Stimulated activated CD4-positive, alpha-beta T cell treated with anti-CD3 and anti-CD28 coated beads, Interleukin-12 subunit alpha, Interleukin-12 subunit beta, amount 100 ng/mL, for 4 hours (primary cell): ENCODE measurements at places on chromosomes 7 and 10.

- no peak for DNase-seq
Observed at GRCh38 chr10:66176772-66177171, 749.1 kb upstream of the LRRTM3 start.

- no peak for DNase-seq
Observed at GRCh38 chr7:55065079-55065478, 46.3 kb downstream of the EGFR start.

- no peak for DNase-seq
Observed at GRCh38 chr10:100836891-100837290, 75.9 kb upstream of the SLF2 start.

DNA sequence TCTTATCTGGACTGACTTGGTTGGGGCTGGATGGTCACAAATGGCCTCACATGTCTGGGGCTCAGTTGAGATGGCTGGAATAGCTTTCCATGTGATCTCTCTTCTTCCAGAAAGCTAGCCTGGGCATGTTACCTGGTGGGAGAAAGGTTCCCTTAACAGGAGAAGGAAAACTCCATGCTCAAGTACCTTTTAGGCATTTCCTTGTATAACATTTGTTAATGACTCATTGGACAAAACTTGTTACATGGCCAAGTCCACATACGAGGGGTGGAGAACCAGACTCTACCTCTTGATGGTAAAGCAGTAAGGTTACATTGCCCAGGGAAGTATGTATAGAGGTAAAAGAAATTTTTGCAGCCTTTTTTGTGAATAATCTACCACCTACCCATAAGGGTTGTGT is 826.4 kb downstream of the LRMDA start:
- no peak for DNase-seq

DNA sequence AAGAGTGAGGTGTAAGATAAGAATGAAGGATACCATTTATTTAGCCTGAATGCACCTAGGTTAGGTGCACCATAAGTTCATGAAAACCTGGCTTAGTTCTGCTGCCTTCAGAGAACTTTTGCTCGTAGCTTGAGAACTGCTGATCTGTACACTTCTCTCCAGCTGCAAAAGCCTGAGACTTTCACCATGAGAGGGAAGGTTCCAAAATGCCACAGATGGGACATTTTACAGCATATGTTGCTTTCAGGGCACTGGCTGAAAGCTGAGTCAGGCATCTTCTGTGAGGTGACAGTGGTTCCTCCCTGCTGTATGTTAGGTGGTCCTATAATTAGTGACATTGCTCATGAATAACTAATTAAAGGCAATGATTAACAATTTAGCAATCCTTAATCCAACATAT is 298.3 kb downstream of the GALNT17 start:
- DNase-seq = no peak

DNA sequence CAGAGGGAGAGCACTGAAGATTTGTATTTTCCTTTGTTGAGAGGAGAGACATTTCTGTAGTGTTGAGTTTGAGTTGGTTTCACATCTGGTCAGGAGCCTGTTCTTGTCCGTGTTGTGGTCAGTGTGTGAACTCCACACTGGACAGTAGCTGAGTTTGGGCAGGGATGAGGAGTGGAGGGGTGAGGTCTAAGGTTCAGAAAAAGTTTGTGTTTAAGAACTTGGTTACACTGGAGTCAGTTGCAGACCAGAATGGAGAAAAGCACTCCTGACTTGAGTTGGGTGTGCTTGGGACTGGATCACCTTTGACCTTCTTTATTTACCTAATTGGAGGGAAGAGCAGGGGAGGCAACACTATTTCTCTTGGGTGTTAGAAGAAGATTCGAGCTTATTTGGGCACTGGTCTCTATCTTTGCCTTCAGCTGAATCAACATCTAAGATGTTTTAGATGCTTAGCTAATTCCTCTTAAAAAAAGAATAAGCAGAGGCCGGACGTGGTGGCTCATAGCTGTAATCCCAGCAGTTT is 8.9 kb downstream of the LRMDA start:
- DNase-seq = no peak

- DNase-seq = no peak
Observed at GRCh38 chr7:25725451-25725850, 426.5 kb upstream of the NFE2L3 start.

GRCh38 chr7:22255834-22256233 is 101.1 kb downstream of the RAPGEF5 start:
- no peak for DNase-seq

- no peak for DNase-seq
Observed at GRCh38 chr7:5519515-5519928, 95.9 kb upstream of the TNRC18 start.

DNA sequence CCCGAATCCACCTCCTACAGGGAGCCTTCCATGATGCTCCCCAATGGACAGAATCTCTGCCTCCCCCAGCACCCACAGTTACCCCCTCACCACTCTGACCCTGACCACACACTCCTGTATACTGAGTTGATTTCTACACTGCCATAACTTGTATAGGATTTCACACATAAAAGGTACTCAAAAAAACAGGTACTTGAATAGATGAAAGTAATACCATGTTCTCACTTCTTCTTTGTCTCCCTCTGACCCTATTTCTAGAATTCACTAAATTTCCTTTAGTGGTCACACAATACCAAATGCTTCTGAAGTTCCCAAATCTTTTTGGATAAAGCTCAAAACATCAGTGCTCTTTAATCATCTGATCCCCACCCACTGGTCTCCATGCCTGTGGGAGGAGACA is 45.4 kb downstream of the HSPA12A start:
- no peak for DNase-seq

- DNase-seq = no peak
Observed at GRCh38 chr7:29884399-29885272, 78.3 kb downstream of the WIPF3 start.

DNA sequence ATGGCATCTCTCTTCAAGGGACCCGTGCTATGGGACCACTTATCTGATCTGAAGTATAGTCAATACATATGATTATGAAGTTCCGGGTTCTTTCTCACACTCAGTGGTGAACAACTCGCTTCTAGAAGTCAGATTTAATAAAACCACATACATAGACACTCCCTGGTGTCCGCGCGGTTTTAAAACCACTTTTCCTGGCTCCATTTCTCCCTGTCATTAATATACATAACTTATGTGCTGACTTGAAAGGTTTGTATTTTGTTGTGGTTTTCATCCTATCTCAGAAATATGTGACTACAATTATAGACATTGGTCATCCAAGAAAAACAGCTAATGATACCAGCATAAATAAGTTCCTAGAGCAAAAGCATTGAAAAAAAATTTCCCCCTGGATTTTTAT is 34.0 kb downstream of the SVIL start:
- no peak for DNase-seq

DNA sequence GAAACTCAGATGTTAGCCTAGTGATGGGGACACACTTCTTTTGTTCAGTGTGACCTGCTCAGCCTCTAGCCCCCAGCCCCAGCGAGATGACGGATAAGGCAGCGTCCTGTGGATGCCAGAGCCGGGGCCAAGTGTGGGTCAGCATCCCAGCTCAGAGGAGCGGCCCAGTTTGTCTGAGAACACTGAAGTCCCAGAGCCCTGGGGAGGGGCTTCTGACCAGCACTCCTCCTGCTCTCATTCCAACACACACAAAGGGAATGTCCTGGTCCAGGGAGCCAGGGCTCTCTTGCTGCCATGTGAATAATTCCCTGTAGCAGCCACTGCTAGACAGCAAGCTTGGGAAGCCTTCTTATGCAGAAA is 4.5 kb upstream of the ATP6V0E2 start:
- DNase-seq = no peak

GRCh38 chr10:31384589-31384949 is 65.6 kb downstream of the ZEB1 start:
- no peak for DNase-seq

- no peak for DNase-seq
Observed at GRCh38 chr10:130430291-130430690, 294.1 kb downstream of the GLRX3 start.

- DNase-seq = no peak
Observed at GRCh38 chr10:21304198-21304597, 221.3 kb downstream of the SKIDA1 start.

DNA sequence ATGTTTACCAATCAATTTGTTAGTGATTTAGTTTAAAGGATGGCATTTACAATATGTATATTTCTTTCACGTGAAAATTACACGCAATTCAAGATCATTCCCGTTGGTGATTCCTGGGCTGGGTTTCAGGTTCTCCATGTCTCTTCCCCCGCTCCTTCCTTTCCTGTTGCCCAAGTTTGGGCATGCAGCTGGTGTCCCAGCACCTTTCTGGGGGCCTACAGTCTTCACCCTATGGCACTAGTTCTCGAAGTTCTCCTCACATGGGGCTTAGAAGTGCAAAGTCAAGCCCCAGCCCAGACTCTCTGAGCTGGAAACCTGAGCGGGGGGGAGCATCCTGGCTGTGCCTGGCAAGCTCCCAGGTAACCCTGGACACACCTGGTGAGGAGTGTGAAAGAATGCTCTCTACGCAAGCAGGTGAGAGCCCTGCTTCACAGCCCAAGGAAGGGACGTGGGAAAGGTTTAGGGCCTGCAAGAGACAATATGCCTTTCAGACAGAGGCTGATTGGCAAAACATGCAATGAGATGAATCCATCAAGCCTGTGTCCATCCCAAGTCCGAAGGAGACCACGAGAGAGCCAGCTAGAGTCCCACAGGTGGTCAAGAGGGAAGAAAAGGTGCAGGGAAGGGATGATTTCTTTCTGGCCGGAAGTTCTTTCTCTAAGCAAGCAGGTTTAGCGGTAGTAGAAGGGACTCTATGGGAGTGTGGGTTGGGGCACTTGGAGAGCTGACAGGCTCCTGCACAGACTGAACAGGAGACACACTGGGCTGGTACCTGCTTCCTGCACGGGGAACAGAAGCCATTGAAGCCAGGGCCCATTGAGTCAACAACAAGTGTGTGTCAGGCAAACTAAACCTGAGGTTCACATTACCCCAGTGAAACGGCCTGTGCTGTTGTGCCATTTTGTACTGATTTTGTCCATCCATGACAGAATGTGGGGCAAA is 131.1 kb downstream of the ADARB2 start:
- DNase-seq = no peak

- DNase-seq = no peak
Observed at GRCh38 chr7:151110236-151110940, 24.1 kb downstream of the AGAP3 start.

DNA sequence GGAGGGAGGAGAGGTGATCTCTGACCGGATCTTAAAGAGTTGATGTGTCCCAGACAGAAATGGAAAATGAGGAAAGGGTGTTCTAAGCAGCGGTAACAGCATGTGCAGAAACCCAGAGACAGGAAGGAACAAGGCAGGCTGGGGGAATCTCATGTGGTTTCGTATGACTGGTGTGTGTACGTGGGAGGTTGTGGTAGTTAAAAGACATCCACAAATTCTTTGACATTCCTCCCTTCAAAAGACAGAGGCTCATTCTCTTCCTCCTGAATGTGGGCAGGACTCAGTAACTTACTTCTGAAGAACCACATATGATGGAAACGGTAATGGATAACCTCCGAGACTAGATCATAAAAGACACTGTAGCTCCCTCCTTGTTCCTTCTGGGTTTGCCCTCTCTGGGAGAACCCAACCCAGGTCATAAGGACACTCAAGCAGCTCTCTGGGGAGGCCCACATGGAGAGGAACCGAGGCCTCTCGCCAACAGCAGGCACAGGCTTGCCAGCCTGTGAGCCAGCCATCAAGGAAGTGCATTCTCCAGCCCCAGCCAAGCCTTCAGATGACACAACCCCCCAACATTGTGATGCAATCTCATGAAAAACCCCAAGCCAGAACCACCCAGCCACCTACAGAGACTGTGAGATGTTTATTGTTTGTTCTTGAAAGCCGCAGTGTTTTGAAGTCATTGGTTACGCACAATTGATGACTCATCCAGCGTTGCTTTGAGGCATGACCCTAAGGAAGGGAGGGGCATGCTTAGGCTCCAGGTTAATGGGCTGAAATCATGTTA is 116.0 kb downstream of the SLIT1 start:
- DNase-seq = no peak

DNA sequence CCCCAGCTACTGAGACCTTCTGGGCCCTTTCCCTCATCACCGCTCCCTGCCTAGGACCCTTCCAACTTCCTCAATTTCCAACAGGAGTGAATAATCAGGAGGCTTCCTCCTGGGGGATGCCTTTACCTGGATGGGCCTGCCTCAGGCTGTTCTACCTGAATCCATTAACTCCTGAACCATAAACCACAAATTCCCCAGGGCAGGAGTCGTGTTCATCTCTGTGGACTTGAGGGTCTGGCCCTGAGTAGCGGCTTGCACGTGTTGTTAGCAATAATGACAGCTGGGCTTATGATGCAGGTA is 105.1 kb upstream of the GPR26 start:
- no peak for DNase-seq

DNA sequence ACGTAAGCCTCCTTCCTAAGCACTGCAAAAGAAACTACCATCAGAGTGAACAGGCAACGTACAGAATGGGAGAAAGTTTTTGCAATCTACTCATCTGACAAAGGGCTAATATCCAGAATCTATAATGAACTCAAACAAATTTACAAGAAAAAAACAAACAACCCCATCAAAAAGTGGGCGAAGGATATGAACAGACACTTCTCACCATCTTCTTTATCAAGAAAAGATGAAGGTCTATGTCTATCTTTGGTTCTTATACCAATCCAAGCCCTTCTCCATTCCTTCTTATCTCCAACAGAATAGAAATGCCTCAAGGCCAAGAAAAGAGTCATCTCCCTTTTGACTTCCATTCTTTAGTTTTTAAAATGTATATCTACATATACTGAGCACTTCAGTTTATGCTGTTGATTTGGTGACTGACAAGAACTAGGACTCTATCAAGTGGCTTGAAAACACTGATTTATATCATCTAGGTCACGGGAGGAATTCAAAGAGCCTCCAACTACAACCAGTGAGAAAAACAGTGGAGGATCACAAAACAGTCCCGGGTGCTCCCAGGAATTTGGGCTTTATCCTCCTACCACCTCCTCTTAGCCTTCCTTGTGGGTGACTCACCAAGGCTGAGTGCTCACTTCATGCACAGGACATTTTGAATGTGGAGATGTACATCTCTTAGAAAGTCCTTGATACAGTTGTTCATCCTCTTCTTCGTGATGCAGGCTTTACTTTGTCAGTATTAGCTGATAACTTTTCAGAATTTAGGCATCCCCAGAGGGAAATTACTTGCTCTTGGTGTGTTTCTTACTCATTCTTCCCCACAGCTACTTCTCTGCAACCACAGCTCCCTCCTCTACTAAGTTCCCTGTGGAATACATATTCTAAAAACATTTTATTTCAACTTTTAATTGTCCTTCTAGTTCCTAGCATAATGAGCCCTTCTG is 15.4 kb downstream of the TAS2R41 start:
- no peak for DNase-seq
